ENCODE measurements at places on chromosomes 6 and 20. TPM values are rescaled to one million over a fixed set of nuclear protein-coding genes. Genes with fewer than 3 reads are reported as not detected.

Gene COL10A1
- not detected for total RNA-seq

Gene FGD2
- total RNA-seq: 0.08 TPM

Gene DOK5
- total RNA-seq: not detected

Gene PROKR2
- total RNA-seq: not detected

Gene BTN2A1
- total RNA-seq: 19.1 TPM

Gene TFAP2D
- not detected for total RNA-seq

Gene PSORS1C1
- total RNA-seq: 4.2 TPM

Gene ARG1
- total RNA-seq: not detected

Gene EEF1A2
- total RNA-seq: 144 TPM

Gene PACRG
- 0.13 TPM for total RNA-seq

Gene SLC17A1
- 0.16 TPM for total RNA-seq

Gene SPATS1
- total RNA-seq: not detected

Gene FOXS1
- total RNA-seq: 0.17 TPM

Gene RIPOR2
- 0.46 TPM for total RNA-seq

Gene OXT
- not detected for total RNA-seq

Gene MLN
- not detected for total RNA-seq

Gene PTK6
- total RNA-seq: 3.1 TPM

All from A549 treated with Mapracorat at 1 μM for 4 hours (cell line).